ENCODE measurements at places on chromosomes 12 and 14. TPM values are rescaled to one million over a fixed set of nuclear protein-coding genes. Genes with fewer than 3 reads are reported as not detected.
A peak's percentile ranks its signal among the peaks of the same experiment; 100 is the strongest.

- H3K36me3 ChIP-seq, result peaks cover 14% of the 10 kb centered on the region
- H3K27ac ChIP-seq, result peak overlapping the region; percentile 97
- peak overlapping the region; percentile 90 for H3K4me3 ChIP-seq
- H3K4me1 ChIP-seq, result peaks cover 5% of the 10 kb centered on the region
- H3K27me3 ChIP-seq, result no peaks in the 10 kb centered on the region
- peak; percentile 11 for DNase-seq
Measured at GRCh38 chr14:105398726-105399465, 558 bp downstream of the TEX22 start.

GRCh38 chr12:50333441-50333840, 50.1 kb upstream of the LIMA1 start:
- H3K27ac ChIP-seq, result no peak overlapping the region
- DNase-seq, result no peak
- H3K36me3 ChIP-seq, result no peaks in the 10 kb centered on the region
- no peaks in the 10 kb centered on the region for H3K27me3 ChIP-seq
- H3K4me3 ChIP-seq, result no peak overlapping the region
- H3K4me1 ChIP-seq, result no peaks in the 10 kb centered on the region

DNA sequence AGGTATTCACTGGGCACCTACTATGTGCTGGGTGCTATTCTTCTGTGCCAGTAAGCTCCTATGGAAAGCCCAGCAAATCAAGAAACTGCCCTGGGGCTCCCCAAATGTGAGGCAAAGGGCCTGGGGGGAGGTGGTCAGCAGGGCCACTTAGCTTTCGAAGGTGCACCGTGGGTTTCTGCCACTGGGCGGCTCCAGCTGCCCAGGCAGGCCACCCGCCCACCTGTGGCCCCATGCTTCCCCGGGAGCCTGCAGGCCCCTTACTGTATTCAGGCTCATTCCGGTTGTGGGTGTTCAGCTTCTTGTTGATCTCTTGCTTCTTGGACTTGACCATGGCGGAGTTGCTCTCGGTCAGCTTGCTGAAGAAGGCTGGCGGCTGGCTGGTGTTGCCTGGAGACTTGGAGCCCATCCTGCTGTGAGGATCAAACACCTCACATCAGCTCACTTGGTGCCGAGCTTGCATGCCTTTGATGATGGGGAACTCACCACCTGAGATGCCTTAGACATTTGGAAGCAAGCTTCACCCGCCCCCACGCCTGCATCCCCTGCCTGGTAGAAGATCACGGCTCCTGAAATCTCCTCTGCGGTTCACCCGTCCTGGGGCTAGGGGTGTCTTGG, 37.3 kb downstream of the RFLNA start:
- H3K27me3 ChIP-seq, result no peaks in the 10 kb centered on the region
- H3K4me1 ChIP-seq, result no peaks in the 10 kb centered on the region
- DNase-seq, result no peak

GRCh38 chr14:92847278-92847677, 53.2 kb downstream of the GOLGA5 start:
- no peak for DNase-seq
- H3K4me3 ChIP-seq, result no peak overlapping the region
- H3K27me3 ChIP-seq, result 0 out of 2 replicates have a peak, but pooled peaks cover 2% of the 10 kb centered on the region
- H3K27ac ChIP-seq, result no peak overlapping the region
- peaks cover 1% of the 10 kb centered on the region for H3K36me3 ChIP-seq

DNA sequence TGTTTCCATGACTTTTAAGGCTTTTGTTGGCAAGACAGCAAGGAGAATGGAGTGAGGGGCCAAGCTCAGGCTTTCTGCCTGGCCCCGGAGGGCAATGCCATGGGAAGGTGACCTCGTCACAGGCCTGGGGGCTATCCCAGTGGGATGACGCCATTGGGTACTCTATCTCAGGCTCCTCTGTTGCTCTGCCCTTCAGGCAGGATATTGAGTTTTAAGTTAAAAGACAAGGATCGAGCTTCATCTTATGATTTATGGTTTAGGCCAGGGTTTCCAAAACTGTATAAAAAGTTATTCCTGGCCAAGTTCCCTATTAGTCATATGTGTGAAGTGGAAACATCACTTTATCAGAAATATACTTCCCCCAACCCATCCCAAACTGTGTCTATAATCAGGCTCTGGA, 127.7 kb downstream of the ZFP36L1 start:
- no peaks in the 10 kb centered on the region for H3K27me3 ChIP-seq
- no peak overlapping the region for H3K27ac ChIP-seq
- peaks cover 30% of the 10 kb centered on the region for H3K4me1 ChIP-seq
- no peak overlapping the region for H3K4me3 ChIP-seq

DNA sequence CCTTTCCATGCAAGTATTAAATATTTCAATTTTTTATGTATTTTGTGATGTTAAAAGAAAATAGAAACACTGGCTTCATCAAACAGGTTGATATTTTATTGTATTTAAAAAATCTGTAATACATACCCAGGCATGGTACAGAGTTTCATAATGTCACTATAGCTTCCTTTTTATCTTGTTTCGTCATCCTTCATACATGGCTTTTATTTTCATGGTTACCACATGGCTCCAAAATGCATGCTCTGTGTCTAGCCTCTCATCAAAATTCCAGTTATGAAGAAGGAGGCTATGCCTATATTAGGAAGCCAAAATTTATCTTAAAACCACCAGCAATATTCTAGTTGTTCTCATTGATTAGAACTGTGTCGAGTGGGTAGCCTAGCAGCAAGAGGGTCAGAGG, 464.8 kb downstream of the BTG1 start:
- H3K4me3 ChIP-seq, result no peak overlapping the region
- H3K36me3 ChIP-seq, result no peaks in the 10 kb centered on the region
- H3K27me3 ChIP-seq, result no peaks in the 10 kb centered on the region
- no peak overlapping the region for H3K27ac ChIP-seq
- no peak for DNase-seq
- H3K4me1 ChIP-seq, result no peaks in the 10 kb centered on the region

- peaks cover 15% of the 10 kb centered on the region for H3K4me1 ChIP-seq
- peaks cover 62% of the 10 kb centered on the region for H3K36me3 ChIP-seq
Measured at GRCh38 chr12:56160193-56160763, 2.1 kb downstream of the MYL6 start.

- DNase-seq, result no peak
- H3K27me3 ChIP-seq, result no peaks in the 10 kb centered on the region
- H3K4me1 ChIP-seq, result no peaks in the 10 kb centered on the region
- H3K27ac ChIP-seq, result no peak overlapping the region
Measured at GRCh38 chr12:69844416-69844815, 19.4 kb downstream of the MYRFL start.

GRCh38 chr12:45268672-45269411, 52.9 kb downstream of the ANO6 start:
- H3K4me3 ChIP-seq, result no peak overlapping the region
- H3K36me3 ChIP-seq, result no peaks in the 10 kb centered on the region
- no peak overlapping the region for H3K27ac ChIP-seq
- H3K4me1 ChIP-seq, result peaks cover 9% of the 10 kb centered on the region
- peak; percentile 82 for DNase-seq
- no peaks in the 10 kb centered on the region for H3K27me3 ChIP-seq

- H3K27ac ChIP-seq, result no peak overlapping the region
- no peaks in the 10 kb centered on the region for H3K36me3 ChIP-seq
- H3K27me3 ChIP-seq, result no peaks in the 10 kb centered on the region
- H3K4me1 ChIP-seq, result no peaks in the 10 kb centered on the region
Measured at GRCh38 chr12:125247477-125247876, 182.2 kb downstream of the AACS start.

GRCh38 chr14:87615822-87616679, 376.9 kb downstream of the GALC start:
- no peaks in the 10 kb centered on the region for H3K4me1 ChIP-seq
- H3K36me3 ChIP-seq, result no peaks in the 10 kb centered on the region
- H3K27me3 ChIP-seq, result no peaks in the 10 kb centered on the region
- no peak overlapping the region for H3K27ac ChIP-seq
- peak; percentile 19 for DNase-seq

DNA sequence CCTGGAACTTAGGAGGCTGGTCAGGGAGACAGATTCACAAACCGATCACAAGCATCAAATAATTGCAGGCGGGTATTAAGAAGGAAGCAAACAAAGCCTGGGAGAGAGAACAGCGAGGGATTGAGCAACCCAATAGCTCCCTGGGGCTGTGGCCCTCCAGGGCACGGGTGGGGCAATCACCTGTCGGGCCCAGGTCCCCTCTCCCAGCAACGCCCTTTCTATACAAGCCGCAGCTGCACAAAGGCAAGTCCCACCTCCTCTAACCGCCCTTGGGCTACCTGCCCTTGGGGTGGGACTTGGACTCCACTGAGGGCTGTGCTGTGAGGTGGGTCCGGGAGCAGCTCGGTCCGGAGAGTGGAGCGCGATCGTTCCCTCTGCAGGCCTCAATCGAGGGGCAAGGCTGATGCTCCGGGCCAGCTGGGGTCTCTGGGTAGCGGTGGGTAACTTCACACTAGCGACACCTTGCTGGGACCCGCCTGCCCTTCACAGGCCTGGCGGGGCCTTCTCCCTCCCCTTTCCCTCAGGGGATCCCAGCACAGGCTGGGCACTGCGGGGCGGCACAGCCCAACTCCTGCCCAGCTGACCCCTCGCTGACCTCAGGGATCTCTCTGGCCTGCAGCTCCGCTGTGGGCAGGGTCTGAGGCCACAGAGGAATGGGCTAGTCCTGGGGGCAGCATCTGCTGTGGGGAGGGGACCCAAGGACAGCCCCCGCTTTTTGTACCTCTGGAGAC, 8.0 kb downstream of the PHB2 start:
- H3K4me3 ChIP-seq, result no peak overlapping the region
- no peaks in the 10 kb centered on the region for H3K27me3 ChIP-seq
- H3K27ac ChIP-seq, result peak overlapping the region; percentile 53
- DNase-seq, result no peak

GRCh38 chr12:86254399-86255107, 1.6 kb downstream of the MGAT4C start:
- H3K27me3 ChIP-seq, result no peaks in the 10 kb centered on the region
- DNase-seq, result peak; percentile 14
- H3K4me1 ChIP-seq, result no peaks in the 10 kb centered on the region

GRCh38 chr14:100765296-100765695, 38.6 kb downstream of the DLK1 start:
- no peak for DNase-seq
- no peak overlapping the region for H3K4me3 ChIP-seq
- H3K27me3 ChIP-seq, result peaks cover 36% of the 10 kb centered on the region
- H3K4me1 ChIP-seq, result peaks cover 6% of the 10 kb centered on the region

DNA sequence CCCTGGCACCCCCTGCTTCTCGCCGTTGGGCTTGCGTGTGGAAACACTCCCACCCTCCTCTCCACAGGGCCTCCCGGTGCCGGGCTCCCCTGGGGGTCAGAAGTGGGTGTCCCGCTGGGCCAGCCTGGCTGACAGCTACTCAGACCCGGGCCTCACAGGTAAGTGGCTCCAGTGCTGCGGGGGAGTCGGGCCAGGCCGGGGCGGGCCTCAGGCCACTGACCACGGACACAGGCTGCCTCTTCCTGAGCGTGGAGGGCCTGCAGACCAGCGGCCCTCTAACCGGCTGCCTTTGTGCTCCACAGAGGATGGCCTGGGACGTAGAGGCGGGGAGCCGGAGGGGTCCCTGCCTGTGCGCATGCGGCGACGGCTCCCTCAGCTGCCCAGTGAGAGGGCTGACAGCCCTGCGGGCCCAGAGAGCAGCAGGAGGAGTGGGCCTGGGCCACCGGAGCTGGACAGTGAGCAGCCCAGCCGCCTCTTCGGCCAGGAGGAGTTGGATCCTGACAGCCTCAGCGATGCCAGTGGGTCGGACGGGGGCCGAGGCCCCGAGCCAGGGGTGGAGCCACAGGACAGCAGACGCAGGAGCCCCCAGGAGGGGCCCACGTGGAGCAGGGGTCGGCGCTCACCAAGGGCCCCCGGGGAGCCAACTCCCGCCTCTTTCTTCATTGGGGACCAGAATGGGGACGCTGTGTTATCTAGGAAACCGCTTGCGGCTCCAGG, 21.1 kb downstream of the CEP170B start:
- H3K27ac ChIP-seq, result no peak overlapping the region
- no peak for DNase-seq
- no peak overlapping the region for H3K4me3 ChIP-seq

DNA sequence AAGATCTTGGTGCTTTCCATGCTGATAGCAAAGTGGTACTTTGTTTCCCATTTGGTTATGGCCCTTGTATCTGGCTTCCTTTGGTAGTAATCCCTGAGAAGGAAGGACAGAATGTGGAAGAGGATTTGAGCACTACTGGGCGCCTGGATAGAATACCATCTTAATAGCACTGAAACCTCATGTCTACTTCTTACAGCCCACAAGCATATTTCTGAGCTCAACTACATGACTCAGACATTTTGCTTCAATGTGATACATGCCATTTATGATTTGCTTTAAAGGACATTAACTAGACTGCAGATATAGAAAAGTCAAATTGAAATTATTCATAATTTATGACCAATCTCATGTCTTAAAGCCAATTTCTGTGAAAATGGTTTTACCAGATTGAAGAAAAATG, 80.4 kb downstream of the LIN7A start:
- DNase-seq, result peak; percentile 62
- no peaks in the 10 kb centered on the region for H3K27me3 ChIP-seq
- no peak overlapping the region for H3K27ac ChIP-seq
- H3K4me1 ChIP-seq, result peaks cover 8% of the 10 kb centered on the region
- no peak overlapping the region for H3K4me3 ChIP-seq

DNA sequence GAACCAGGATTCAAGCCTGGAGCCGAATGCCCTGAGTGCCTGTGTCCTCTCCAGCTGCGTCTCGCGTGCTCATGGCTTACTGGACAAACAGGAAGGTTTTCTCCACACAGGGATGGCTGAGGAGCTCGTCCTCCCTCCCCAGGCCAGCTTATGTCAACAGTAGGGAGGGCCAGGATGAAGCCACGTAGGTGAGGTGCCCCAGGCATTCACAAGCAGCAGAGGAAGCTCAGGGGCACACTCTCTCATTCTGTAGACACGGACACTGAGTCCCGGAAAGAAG, 49.3 kb downstream of the TRPV4 start:
- DNase-seq, result no peak
- H3K27ac ChIP-seq, result no peak overlapping the region
- peaks cover 5% of the 10 kb centered on the region for H3K36me3 ChIP-seq
- no peaks in the 10 kb centered on the region for H3K27me3 ChIP-seq

DNA sequence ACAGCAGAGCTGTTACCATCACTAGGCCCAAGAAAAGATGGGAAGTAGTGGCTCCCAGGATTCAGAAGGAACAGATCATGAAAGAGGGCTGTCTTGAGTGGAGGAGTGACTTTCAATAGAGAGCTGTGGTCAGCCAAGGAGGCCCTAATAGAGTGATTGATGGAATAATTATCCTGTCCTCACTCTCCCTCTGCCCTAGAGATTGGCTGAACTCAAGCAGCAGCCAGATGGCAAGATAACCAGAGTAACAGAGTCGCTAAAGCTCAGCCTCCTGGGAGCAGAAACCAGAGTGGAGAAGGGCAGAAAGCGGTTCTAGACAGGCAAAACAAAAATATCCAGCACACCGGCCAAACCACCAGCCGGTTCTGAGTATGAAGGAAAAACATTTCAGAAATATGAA, 23.1 kb downstream of the GMFB start:
- no peaks in the 10 kb centered on the region for H3K27me3 ChIP-seq
- no peaks in the 10 kb centered on the region for H3K36me3 ChIP-seq
- no peak for DNase-seq
- no peaks in the 10 kb centered on the region for H3K4me1 ChIP-seq
- no peak overlapping the region for H3K4me3 ChIP-seq
- H3K27ac ChIP-seq, result no peak overlapping the region

The CAPS2 gene
- polyA plus RNA-seq, result 0.98 TPM

The CACNA1C gene
- polyA plus RNA-seq, result 2.6 TPM

The GPR84 gene
- polyA plus RNA-seq, result not detected

The KCNK13 gene
- polyA plus RNA-seq, result not detected

The AKAP3 gene
- polyA plus RNA-seq, result 0.55 TPM

The MANSC1 gene
- polyA plus RNA-seq, result 1.9 TPM

The HCAR2 gene
- polyA plus RNA-seq, result not detected

The ASB2 gene
- polyA plus RNA-seq, result 0.77 TPM

The OTUB2 gene
- 1.1 TPM for polyA plus RNA-seq

The CDK17 gene
- 15.4 TPM for polyA plus RNA-seq

The NR2C1 gene
- 12.9 TPM for polyA plus RNA-seq

The KRT85 gene
- polyA plus RNA-seq, result not detected

The DGKA gene
- 75.1 TPM for polyA plus RNA-seq

Data from IMR-90 (cell line).